ENCODE measurements at places on chromosomes 4 and X. TPM values are rescaled to one million over a fixed set of nuclear protein-coding genes. Genes with fewer than 3 reads are reported as not detected.

DNA sequence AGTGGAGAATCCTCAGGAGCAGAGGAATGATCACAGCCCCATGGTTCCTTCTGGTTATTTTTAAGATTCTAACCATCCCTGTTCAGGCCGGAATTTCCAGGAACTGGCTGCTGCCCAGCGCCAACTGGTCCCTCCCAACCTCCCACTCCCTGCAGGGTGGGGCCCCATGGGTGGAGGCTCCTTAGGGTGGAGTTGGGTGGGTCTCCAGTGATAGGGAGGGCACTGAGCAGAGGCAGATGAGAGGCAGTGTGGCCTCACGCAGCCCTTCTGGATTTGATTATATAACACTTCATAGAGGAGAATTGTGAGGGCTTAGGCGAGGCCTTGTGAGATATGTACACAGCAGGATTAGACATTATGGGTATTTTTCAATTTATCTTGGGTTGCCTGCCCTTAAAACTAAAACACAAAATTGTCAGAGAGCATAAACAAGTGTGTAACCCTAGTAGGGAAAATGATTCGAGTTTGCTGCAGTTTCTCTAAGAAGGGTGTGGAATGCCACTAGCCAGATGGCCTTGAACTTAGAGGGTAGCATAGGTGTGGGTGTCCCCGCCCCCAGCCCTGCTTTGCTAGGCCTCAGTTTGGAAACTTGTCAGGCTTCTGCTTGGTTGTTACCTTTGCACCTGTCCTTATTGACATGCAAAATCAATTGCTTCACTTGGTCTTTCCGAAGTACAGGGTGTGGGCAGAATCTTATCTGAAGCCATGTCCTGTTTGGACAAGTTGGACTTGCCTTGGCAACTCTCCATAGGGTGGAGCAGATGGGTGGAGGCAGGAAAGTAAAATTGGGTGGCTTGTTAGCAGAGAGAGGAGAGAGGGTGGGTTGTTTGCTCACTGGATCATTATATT lies 9.4 kb downstream of the KLF3 start:
- peak overlapping the region; percentile 78 for H3K27ac ChIP-seq
- no peak for DNase-seq
- H3K27me3 ChIP-seq = no peaks in the 10 kb centered on the region
- H3K4me1 ChIP-seq = peaks cover 79% of the 10 kb centered on the region
- H3K4me3 ChIP-seq = peak overlapping the region; percentile 4

GRCh38 chr4:6855692-6856297 lies 53.8 kb upstream of the TBC1D14 start:
- H3K36me3 ChIP-seq = peaks cover 40% of the 10 kb centered on the region
- H3K4me1 ChIP-seq = peaks cover 25% of the 10 kb centered on the region
- H3K27ac ChIP-seq = peak overlapping the region; percentile 19
- no peak for DNase-seq

DNA sequence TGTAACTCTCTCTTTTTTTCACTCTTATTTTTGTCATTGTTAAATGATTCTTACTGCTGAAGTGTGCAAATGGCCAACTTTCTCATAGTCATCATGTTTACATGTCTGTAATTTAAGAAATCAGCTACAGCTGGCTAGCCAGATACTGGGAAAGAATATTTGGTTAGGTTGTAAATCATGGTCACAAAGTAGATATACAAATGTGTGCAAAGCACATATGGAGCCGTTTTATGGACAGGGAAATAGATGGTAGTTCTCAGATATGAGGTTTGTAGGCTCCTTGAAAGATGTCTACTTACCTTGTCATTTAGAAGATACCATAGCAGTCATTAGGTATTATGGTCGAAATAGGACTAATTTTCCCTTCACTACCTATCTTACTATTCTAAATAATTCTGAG lies 430.4 kb downstream of the ADGRL3 start:
- H3K4me3 ChIP-seq = no peak overlapping the region
- no peak for DNase-seq
- no peak overlapping the region for H3K27ac ChIP-seq
- no peaks in the 10 kb centered on the region for H3K36me3 ChIP-seq
- no peaks in the 10 kb centered on the region for H3K4me1 ChIP-seq

Gene BST1
- total RNA-seq = 0.49 TPM

DNA sequence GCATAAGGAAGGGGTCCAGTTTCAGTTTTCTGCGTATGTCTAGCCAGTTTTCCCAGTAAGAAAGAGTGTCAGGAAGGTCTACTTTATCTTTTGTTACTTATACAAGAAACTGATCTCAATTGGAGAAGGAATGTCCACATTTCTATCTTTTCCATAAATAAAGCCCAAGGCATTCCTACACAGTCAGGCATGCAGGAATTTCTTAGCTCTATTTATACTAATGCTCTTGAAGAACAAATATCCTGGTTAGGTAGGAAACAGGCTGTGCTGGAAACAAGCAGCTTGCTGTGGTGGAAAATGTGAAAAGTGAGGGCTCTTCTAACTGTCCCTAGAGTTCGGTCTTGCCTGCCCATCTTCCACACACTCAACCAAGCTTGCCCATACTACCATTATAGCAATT lies 37.9 kb upstream of the PITX2 start:
- DNase-seq = no peak
- H3K4me3 ChIP-seq = no peak overlapping the region
- no peaks in the 10 kb centered on the region for H3K36me3 ChIP-seq
- no peaks in the 10 kb centered on the region for H3K4me1 ChIP-seq
- peaks cover 4% of the 10 kb centered on the region for H3K27me3 ChIP-seq

GRCh38 chr4:635851-636627 lies 10.7 kb downstream of the PDE6B start:
- H3K4me1 ChIP-seq = no peaks in the 10 kb centered on the region
- peaks cover 3% of the 10 kb centered on the region for H3K27me3 ChIP-seq
- DNase-seq = no peak
- H3K36me3 ChIP-seq = no peaks in the 10 kb centered on the region

- H3K27me3 ChIP-seq = peaks cover 23% of the 10 kb centered on the region
- H3K27ac ChIP-seq = no peak overlapping the region
- no peak for DNase-seq
- peaks cover 2% of the 10 kb centered on the region for H3K4me1 ChIP-seq
- no peak overlapping the region for H3K4me3 ChIP-seq
- H3K36me3 ChIP-seq = no peaks in the 10 kb centered on the region
Measured at GRCh38 chr4:133154725-133155124, 5.6 kb downstream of the PCDH10 start.

Gene INTS6L
- total RNA-seq = 23.3 TPM

Gene BLOC1S4
- 19.8 TPM for total RNA-seq

Gene SMR3B
- total RNA-seq = not detected

DNA sequence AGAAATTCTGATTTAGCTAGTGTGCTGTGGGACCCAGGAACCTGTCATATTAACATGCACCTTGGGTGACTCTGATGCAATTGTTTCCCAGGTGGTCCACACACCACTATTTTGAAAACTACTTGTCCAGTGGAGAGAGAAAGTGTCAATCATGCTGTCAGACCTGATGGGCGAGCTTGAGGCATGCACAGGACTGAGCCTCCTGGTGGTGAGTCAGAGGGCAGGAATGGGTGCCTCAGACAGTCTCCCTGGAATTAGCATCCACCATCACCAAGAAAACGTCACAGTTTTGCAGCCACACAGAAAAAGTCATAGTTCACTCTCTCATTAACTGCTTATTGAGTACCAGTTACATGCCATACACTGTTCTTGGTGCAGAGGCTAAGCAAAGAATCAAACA lies 181.8 kb upstream of the MAOA start:
- H3K27ac ChIP-seq = no peak overlapping the region
- H3K4me1 ChIP-seq = peaks cover 3% of the 10 kb centered on the region
- no peaks in the 10 kb centered on the region for H3K27me3 ChIP-seq

Gene VEGFD
- total RNA-seq = not detected

Gene ASMT
- total RNA-seq = 0.44 TPM

- H3K4me3 ChIP-seq = no peak overlapping the region
- H3K4me1 ChIP-seq = no peaks in the 10 kb centered on the region
- DNase-seq = no peak
- no peaks in the 10 kb centered on the region for H3K27me3 ChIP-seq
Measured at GRCh38 chrX:53605004-53605403, 81.5 kb downstream of the HUWE1 start.

GRCh38 chr4:128787509-128788311 lies 21.8 kb upstream of the JADE1 start:
- no peak overlapping the region for H3K27ac ChIP-seq
- H3K27me3 ChIP-seq = no peaks in the 10 kb centered on the region
- DNase-seq = no peak
- H3K4me1 ChIP-seq = no peaks in the 10 kb centered on the region

GRCh38 chr4:74055096-74055495 lies 16.6 kb upstream of the CXCL3 start:
- DNase-seq = no peak
- H3K4me1 ChIP-seq = no peaks in the 10 kb centered on the region

DNA sequence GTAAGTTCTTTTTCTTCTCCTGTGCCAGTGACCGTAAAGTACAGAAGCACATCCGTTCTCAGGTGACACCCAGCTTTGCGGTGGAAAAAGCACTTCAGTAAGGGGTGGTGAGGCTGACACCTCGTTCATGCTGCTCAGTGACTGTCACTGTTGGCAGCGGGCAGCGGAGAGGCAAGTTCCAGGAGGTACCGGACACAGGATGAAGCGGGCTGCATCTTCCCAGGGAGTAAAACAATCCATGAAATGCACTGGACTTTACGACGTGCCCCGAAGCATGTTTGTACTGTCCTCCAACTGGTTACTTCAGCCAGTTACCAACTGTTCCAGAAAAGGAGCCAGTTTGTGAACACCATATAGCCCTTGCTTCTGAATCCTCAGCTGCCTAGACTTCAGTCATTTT lies 110.7 kb downstream of the ZNF827 start:
- H3K4me3 ChIP-seq = no peak overlapping the region
- no peak for DNase-seq
- peaks cover 19% of the 10 kb centered on the region for H3K4me1 ChIP-seq
- no peaks in the 10 kb centered on the region for H3K27me3 ChIP-seq

DNA sequence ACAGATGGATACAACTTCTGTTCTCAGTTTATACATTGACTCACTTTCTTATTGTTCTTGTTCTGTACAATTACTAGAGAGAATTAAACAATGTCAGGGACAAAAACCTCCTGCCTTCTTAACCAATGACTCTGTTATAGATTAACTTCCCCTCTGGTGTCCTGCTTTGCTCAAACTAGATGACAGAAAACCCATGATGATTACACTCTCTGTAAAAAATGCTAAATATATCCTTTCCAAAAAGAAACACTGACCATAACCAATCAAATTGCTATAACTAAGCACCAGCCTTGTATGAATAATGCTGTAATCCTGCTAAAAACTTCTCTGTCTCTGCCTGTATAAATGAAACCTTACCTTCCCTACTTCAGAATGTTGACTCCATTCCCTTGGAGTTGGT lies 29.8 kb upstream of the IL13RA2 start:
- H3K36me3 ChIP-seq = no peaks in the 10 kb centered on the region
- DNase-seq = no peak
- H3K4me3 ChIP-seq = no peak overlapping the region
- H3K27me3 ChIP-seq = no peaks in the 10 kb centered on the region
- H3K27ac ChIP-seq = no peak overlapping the region
- no peaks in the 10 kb centered on the region for H3K4me1 ChIP-seq

DNA sequence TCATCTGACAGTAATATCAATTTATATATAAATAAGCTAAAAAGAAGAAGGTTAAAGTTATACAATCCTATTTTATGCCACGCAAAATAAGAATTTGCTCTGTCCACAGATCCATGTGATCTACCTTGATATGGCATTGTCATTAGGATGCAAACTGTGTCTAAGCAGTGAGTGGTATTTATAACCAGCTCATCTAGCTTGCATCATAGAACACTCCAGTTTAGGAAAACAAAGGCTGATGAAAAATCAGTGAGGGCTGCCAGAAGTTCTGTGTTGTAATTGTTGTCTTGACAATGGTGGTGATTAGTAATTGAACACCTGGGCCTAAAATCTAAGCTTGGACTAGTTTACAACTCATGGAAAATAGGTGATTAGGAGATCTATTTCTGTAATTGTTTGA lies 111.0 kb downstream of the CPE start:
- H3K4me3 ChIP-seq = no peak overlapping the region
- H3K36me3 ChIP-seq = no peaks in the 10 kb centered on the region
- no peak overlapping the region for H3K27ac ChIP-seq
- DNase-seq = no peak

GRCh38 chrX:31319586-31319985 lies 247.7 kb upstream of the FTHL17 start:
- peaks cover 6% of the 10 kb centered on the region for H3K4me1 ChIP-seq
- H3K27me3 ChIP-seq = no peaks in the 10 kb centered on the region
- no peak for DNase-seq
- no peak overlapping the region for H3K27ac ChIP-seq
- no peaks in the 10 kb centered on the region for H3K36me3 ChIP-seq

Gene CPE
- not detected for total RNA-seq

DNA sequence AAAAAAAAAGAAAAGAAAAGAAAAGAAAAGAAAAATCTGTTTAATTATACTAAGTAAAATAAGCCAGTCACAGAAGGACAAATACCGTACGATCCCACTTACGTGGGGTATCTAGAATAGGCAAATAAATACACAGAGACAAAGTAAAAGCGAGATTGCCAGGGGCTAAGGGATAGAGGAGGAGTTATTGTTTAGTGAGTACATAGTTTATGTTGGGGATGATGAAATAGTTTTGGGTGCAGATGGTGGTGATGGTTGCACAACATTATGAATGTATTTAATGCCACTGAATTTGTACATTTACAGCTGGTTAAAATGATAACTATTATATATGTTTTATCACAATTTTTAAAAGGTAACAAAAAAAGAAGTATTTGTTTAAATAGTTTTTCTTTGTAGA lies 7.1 kb downstream of the CA5B start:
- H3K27ac ChIP-seq = no peak overlapping the region
- no peaks in the 10 kb centered on the region for H3K27me3 ChIP-seq
- peaks cover 24% of the 10 kb centered on the region for H3K36me3 ChIP-seq

DNA sequence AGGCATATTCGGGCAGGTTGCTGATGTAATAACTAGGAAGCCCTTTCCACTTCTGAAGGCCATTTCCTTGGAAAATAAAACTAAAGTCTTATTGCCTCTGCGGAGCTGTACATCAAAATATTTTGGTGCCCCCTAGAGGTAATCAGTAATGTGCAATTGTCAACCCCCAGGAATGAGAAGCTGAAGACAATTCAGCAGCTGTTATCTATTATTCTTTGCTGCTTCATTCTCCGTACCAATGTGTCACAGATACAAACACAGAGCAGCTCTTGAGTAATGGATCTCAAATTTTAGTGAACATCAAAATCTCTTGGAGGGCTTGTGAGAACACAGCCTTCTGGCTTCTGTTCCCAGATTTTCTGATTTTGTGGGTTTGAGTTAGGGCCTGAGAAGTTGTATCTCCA lies 3.5 kb upstream of the SLIT2 start:
- no peaks in the 10 kb centered on the region for H3K36me3 ChIP-seq
- DNase-seq = no peak
- H3K4me1 ChIP-seq = peaks cover 12% of the 10 kb centered on the region
- H3K27ac ChIP-seq = no peak overlapping the region
- peaks cover 21% of the 10 kb centered on the region for H3K27me3 ChIP-seq
- no peak overlapping the region for H3K4me3 ChIP-seq

Gene MAGEB17
- not detected for total RNA-seq

Gene XKRX
- 2.2 TPM for total RNA-seq

DNA sequence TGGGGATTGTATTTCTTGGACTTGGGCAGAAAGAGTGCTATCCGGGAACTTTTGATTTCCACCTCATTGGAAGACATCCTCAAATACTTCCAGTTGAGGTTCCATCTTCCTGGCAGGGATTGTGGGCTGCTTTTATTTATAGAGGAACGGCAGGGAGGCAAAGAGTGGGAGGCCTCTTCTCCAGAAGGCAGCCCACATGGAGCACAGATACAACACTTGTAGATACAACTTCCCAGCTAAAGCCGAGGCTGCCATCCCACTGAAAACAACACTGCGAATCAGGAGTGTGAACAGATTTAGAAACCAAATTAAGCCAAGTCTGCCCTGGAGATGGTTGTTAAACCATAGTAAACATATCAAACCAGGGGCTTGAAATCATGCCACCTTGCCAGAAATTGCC lies 212.8 kb upstream of the PPARGC1A start:
- H3K36me3 ChIP-seq = no peaks in the 10 kb centered on the region
- H3K27me3 ChIP-seq = no peaks in the 10 kb centered on the region
- no peak overlapping the region for H3K27ac ChIP-seq

Measured in activated B cell treated with CpG ODN at 0.5 μM for 24 hours (primary cell).